ENCODE measurements at places on chromosomes 5 and 9.

DNA sequence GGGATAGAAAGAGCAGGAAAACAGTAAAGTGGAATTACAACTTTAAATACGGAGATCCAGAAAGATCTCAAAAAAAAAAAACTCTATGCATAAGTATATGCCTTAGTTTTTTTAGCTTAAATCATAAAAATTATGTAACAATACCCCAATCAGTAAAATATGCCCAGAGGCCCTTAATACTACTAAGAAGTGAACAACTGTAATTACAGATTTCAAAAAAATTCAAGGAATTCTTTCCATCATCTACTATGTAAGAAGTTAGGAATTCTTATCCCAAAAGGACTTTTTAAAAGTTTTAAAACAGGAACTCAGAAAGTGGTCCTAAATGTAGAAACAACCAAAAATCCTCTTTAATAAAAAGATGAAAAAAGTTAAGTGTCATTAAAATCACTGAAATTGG is 111.3 kb downstream of the SSBP2 start:
- no peak for ATAC-seq

GRCh38 chr5:157484768-157485167 is 24.8 kb downstream of the NIPAL4 start:
- ATAC-seq, result no peak

DNA sequence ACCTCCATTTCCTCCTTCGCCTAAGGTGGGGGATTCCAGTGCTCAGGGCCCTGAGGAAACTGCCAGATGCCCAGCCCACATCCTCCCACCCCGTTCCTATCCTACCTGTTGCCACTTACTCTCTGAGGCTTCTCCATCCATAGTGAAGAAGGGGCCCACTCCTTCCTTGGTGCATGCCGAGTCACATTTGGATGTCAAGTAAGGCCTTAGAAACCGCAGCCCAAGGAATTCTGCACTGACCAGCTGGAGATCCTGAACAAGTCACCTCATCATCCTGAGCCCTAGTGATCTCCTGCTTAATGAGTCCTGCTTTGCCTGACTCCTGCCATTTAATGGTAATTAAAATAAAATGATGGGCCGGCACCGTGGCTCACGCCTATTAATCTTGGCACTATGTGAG is 6.7 kb upstream of the TNIP1 start:
- ATAC-seq, result no peak

DNA sequence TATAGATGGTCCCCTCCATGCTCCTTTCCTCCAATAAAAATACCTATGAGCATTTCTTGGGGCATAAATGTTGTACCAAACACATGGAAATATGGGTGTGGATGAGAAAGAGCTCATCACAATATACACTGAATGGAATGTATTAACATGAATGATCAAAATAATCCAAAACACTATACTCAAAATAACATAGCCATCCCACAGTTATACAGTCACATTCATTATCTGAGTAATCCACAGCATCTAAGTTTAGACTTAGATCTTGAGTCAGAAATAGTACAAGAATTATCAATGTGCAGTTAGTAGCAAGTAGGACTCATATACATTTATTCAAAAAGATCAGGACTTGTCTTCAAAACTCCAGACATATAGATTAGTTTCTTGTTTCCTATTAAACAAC is 175.2 kb upstream of the NREP start:
- no peak for ATAC-seq

GRCh38 chr5:66519626-66520025 is 76.6 kb upstream of the MAST4 start:
- no peak for ATAC-seq

- ATAC-seq, result no peak
Measured at GRCh38 chr9:79980432-79980831, 408.7 kb downstream of the TLE4 start.

DNA sequence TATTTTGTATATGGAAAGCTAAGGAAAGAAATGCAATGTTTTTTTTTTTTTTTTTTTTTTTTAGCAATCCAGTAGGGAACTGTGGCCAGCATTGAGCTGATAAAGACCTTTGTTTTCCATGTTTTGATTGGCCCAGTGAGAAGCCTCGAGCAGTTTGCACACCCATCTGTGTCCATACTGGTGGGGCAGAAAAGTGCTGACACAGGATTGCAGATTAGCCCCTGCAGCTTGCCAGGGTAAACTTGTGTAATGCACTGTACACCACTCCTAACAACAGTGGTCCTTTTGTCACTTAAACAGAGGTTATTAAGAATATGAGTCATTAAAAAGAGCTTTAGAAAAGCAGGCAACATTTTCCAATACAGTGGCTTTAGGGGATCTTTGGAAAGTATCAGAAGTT is 132.8 kb upstream of the CDKN2B start:
- no peak for ATAC-seq

GRCh38 chr5:77329664-77330430 is 119.4 kb downstream of the PDE8B start:
- no peak for ATAC-seq

DNA sequence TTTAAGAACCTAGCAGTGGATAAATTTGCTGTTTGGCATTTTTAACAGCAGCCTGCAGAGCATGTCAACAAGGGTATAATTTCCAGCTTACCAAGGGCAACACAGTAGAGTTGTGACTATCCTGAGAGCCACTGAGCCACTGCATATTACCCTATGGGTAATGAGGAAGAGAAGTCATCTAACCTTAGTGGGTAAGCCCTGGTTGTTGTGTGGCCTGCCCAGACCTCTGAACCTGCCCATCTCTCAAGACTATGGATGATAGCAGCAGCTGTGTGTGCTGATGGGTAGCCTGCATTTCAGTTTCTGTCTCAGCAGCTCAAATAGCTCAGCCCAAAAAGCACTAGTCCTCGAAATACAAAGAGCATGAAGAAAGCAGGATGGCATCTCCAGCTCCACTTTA is 56.1 kb upstream of the PIP5K1B start:
- ATAC-seq, result no peak

DNA sequence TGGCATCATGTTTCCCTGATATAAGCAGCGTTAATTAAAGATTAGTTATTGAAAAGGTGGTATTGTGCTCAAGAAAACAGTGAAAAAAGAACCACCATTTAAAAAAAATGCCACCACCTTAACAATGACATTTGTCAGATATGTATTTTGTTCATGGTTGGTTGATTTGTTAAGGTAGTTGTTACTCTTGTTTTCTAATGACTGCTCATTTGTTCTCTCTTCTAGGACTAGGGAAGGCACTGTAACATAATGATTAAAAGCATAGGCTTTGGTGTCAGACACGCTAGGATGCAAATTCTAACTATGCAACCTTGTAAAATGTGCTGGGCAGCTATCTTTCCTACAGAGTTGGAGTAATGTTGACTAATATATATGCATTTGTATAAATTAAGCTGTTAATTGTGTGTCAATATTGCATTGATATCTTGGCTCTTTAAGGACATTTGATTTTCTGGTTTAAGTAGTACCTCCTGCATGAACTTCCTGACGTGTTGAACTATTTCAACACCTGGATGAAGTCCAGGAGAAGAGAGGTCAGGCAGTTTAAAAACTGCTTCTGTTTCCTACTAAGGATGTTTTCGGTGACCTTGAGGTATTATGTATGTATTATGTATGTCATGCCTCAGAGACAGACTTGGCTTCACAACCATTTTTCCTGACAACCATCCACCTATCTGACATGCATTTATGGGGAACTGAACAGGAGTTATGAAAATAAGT is 77.8 kb downstream of the MUSK start:
- no peak for ATAC-seq

DNA sequence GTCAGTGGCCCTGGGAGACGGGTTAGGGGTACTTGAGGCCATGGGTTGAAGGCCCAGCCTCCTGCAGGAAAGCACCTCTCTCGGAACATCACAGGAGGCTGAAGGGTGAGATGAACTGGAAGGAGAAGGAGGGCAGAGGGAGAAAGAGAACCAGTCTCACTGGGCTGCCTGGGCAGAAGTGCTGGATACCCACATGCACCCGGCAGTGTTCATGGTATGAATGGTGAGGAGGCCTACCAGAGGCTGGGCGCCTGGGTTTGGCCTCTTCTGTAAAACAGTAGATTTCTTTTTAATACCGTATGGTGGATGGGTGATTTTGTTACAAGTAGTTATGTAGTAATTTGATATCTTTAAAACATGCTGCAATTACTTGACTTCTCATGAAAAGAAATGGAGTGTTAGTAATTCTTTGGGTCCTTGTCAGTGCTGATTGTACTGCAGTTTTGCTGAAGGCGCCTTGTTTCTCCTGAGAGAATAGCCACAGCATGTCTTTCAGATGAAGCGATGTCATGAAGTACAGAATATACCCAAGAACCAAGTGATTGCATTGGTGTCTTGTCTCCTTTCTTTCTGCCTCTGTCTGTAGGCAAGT is 258.6 kb downstream of the FANCC start:
- ATAC-seq, result no peak

GRCh38 chr5:172417130-172417841 is 37.0 kb downstream of the SH3PXD2B start:
- ATAC-seq, result no peak

DNA sequence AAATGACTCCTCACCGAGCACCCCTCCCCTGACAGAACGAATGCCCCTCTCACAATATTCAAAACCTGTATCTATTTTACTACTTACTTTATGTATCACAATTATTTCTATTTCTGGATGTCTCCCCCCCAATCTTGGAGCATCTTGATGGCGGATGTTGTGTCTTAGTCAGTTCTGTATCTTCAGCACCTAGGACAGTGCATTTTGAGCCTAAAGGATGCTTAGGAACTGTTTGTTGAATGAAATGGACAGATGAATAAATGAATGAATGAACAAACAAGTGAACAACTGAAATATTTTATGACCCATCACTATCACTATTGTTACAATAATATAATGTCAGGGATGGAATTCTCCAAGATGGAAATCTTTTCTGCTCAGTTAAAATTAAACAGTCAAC is 295.7 kb downstream of the DNAH5 start:
- no peak for ATAC-seq
